ENCODE measurements at places on chromosomes 3 and 15. TPM values are rescaled to one million over a fixed set of nuclear protein-coding genes. Genes with fewer than 3 reads are reported as not detected.

GRCh38 chr3:115409596-115409995 is 213.7 kb upstream of the GAP43 start:
- DNase-seq = no peak

DNA sequence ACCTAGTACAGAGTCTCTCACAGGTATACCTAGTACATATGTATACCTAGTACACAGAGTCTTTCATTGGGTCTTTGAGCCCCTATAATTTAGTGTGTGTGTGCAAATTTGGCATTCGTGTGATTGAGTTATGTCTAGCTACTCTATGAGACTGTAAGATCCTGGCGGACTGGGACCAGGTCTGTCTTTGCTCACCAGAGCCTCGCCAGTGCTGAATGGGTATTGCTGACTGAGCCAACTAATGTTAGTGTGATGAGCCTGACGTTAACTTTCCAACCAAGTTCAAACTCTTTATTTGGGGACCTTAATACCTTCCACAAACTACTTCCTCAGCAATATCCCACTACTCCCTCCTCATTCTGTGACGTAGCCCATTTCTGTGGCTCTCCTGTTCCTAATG is 35.6 kb downstream of the SETMAR start:
- no peak for DNase-seq

GRCh38 chr15:67242708-67243111 is 11.8 kb downstream of the AAGAB start:
- DNase-seq = no peak

DNA sequence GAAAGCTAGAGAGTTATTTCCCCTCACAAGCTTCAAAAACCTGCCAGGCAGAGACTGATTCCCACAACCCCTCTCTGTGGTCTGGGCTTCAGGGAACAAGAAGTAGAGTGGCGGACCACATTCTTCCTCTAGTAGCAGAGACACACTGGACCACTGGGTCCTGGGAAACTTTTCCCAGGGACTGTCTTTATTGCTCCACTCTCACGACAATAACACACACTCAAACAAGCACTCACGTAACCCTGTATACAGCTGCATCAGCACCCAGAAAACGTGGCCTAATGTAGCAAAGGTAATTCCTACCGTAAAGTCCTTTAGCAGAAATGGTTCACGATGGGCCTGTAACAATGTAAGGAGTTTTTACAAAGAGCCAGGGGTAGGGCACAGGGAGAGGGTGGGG is 27.6 kb downstream of the CPOX start:
- no peak for DNase-seq

GRCh38 chr15:47820057-47820746 is 102.9 kb downstream of the SEMA6D start:
- DNase-seq = no peak

DNA sequence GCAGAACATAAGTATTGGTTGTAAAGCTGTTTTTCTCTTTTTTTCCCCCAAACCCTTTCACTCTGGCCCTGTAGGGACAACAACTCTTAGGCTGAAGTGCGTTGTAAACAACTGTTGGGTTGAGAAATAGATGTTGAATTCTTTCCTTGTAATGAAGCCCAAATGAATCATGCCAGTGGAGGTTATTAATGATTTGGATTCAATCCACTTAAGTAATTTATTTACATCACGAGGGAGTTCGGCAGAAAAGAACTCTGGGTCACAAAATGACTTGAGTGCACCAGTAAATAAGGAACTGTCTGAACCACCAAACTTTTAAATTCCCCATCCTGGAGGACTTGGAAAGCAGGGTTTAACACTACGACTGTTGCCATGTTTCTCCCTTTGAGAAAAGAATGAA is 218.9 kb downstream of the PDZRN3 start:
- DNase-seq = no peak

- DNase-seq = no peak
Measured at GRCh38 chr3:66952357-66952756, 45.8 kb upstream of the KBTBD8 start.

GRCh38 chr15:101168898-101169494 is 82.9 kb downstream of the CHSY1 start:
- DNase-seq = no peak

- DNase-seq = no peak
Measured at GRCh38 chr3:166560253-166560652, 723.0 kb upstream of the BCHE start.

DNA sequence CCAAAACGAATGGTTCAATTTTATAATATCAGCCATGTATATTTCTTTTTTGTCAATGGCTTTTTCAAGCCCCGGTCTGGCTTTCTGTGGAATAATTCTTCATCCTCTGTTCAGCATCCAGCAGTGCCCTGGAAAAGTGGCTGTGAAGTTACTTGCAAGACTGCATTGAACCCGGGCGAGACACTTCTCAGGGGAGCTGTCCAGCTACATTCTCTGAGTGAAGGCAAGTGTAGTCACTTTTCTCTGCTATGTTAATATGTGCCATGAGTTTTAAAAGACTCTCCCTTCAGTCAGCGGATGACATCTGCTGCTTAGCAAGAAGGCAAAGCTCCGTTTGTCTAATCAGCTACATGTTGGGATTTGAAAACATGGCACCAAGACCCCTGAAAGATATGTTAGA is 81.3 kb upstream of the RGMA start:
- no peak for DNase-seq

GRCh38 chr3:196047391-196048030 is 34.4 kb downstream of the TFRC start:
- no peak for DNase-seq

- peak; percentile 91 for DNase-seq
Measured at GRCh38 chr3:188052169-188053035, 101.6 kb upstream of the LPP start.

- no peak for DNase-seq
Measured at GRCh38 chr3:15819576-15819975, 21.8 kb upstream of the ANKRD28 start.

DNA sequence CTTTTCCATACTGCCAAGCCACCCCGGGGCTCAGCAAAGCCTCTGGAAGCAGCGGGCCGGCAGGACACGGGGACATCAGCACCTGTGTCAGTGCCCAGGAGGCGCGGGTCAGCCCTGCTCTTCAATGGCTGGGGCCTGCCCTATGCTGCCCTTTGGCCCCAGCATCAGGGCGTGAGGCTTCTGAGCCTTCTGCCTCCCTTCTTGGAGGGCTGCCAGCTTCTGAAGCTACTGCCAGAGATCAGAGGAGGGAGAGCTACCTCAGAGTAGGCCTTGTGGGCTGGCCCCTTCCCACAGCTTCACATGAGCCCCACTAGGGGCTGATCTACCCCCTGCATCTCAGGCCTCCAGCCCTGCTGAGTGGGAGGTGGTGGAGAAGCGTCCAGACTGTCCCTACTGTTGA is 13.0 kb upstream of the TMEM115 start:
- peak; percentile 62 for DNase-seq

GRCh38 chr3:110332629-110333028 is 739.0 kb upstream of the NECTIN3 start:
- DNase-seq = no peak

GRCh38 chr15:67178569-67179210 is 75.8 kb downstream of the AAGAB start:
- DNase-seq = no peak

DNA sequence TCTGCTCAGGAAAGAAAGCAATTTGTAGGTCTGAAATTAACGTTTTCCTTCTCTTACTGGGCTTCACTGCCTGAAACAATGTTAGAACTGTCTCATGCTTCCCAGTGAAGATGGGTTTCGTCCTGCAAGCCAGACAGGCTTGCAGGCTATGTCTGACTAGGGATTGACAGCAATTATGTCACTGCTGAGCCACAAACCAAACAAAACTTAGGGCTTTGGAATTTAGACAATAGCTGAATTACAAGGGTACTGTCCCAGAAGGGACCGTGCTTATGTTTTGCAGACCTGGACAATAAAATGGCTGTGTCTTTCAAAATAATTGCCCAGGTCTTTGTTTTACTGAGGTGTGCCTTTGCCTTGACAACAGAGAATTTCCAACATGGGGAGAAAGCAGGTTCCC is 46.3 kb upstream of the CCDC80 start:
- no peak for DNase-seq

DNA sequence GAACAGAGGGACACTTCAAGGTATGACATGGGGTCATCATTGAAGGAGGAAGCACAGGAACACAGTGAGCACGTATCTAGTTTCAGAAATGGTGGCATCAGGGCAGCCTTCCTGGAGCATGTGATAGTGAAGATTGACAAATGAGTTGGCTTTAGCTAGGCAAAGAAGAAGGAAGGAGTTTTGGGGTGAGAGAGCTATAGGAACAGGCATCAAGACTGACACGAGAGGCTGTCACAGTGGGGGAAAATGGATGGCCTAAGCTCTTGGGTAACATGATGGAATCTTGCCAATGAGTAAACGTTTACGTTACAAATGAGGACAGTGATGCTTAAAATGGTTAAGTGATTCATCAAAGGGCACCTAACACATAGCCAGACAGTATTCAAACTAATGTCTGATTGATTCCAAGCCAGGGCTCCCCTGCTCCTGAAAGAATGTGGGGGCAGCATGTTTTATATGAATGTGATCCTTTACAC is 23.1 kb upstream of the GPR171 start:
- no peak for DNase-seq

- DNase-seq = no peak
Measured at GRCh38 chr15:101313041-101313761, 18.2 kb upstream of the SNRPA1 start.

DNA sequence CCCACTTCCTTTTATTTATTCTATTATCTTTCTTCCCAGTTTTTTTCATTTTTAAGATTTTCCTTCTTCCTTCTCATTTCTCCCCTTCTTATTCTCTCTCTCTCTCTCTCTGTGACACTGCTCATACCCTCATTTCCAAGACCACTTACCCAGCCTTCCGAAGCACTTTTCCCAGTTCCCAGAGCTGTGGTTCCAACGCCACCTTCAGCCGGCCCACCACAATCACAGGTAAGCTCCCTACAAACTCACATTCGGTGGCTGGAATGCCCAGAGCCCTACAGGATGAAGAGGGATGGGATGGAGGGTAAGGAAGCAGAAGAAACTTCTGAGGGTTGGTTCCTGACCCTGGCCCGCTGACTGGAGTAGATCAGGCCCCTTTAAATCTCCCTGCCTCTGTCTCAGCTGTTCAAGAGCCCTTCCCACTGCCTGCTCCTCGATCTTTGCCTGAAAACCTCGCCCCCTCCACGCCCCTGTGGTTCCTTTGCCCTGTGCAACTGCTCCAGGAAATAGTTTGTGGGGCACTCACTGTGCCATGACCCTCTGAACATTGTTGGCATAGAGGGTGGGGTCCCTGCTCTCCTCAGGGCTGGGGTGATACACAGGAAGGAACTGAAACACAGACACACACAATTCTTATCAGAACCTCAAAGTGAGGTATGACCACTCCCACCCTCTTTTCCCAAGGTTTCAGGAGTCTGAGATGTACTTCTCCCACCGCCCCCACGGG is 4.8 kb downstream of the LPCAT4 start:
- peak; percentile 92 for DNase-seq

DNA sequence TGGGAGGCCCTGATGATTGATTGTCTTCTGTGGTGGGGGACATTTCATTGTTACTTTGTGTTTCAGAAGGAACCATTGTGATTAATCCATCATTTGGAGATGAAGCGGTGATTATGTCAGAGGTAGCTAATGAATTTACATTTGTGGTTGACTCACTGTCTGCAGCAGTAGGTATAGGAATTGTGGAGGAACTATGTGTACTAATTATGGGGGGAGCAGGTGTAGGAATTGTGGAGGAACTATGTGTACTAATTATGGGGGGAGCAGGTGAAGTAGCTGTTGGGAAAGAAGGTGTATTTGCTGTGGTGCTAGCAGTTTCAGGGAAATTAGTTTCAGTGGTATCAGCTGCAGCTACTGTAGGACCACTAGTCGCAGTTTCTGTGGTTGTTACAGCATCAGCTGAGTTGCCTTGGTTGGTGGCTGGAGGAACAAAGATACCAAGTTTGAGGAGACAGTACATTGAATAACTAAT is 6.9 kb downstream of the MUC13 start:
- no peak for DNase-seq

- no peak for DNase-seq
Measured at GRCh38 chr3:22450786-22451400, 699.9 kb upstream of the ZNF385D start.

GRCh38 chr3:110027446-110028080 is 690.2 kb upstream of the DPPA4 start:
- no peak for DNase-seq

DNA sequence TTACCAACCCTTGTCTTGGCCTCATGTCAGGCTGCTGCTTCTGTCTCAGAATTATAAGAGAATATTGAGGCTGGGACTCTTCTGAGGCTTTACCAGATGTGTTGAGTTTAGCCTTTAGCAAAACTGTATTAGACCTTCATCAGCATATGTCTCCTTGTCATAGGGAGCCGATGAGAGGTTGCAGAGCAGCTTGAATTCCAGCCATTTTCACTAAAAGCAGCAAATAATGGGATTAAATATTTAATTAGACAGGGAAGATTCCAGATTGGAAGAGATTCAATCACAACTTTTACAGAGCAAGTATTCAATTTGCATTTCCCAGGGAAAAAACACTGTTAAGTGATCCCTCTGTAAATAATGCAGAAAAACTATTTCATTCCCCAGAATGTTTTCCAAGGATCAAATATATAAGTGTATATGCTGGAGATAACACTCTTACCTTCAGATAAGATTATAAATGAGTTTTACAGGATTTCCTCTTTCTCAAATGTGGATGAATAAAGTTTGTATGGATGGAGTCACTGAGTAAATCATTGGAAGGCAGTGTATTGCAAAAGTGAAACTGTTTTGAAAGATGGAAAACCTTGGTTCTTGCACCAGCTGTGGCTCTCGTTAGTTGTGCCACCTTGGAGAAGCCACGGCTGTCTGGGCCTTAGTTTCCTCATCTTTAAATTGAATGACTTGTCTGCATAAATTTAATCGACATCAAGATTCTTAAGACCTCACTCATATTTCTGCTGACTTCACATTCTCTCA is 466.4 kb upstream of the SGO1 start:
- DNase-seq = no peak

Gene SMCO1
- not detected for total RNA-seq

Gene A4GNT
- total RNA-seq = not detected

Gene CHDH
- total RNA-seq = 34.1 TPM

Gene EIF2B5
- total RNA-seq = 32.6 TPM

Gene GOLGA8S
- 0.17 TPM for total RNA-seq

Gene CCR2
- 3.7 TPM for total RNA-seq

Gene ALS2CL
- total RNA-seq = 58.9 TPM

Gene PDZRN3
- 26.4 TPM for total RNA-seq

Gene C3orf33
- 2.9 TPM for total RNA-seq

Gene ARGFX
- total RNA-seq = not detected

Gene CSTA
- total RNA-seq = 1.1 TPM

Gene SNX22
- total RNA-seq = 0.73 TPM

Gene SEMA3F
- 12.1 TPM for total RNA-seq

Gene TFG
- total RNA-seq = 121 TPM

Gene CD86
- total RNA-seq = 1.7 TPM
